ENCODE measurements at places on chromosomes 2 and 18.
A peak's percentile ranks its signal among the peaks of the same experiment; 100 is the strongest.

DNA sequence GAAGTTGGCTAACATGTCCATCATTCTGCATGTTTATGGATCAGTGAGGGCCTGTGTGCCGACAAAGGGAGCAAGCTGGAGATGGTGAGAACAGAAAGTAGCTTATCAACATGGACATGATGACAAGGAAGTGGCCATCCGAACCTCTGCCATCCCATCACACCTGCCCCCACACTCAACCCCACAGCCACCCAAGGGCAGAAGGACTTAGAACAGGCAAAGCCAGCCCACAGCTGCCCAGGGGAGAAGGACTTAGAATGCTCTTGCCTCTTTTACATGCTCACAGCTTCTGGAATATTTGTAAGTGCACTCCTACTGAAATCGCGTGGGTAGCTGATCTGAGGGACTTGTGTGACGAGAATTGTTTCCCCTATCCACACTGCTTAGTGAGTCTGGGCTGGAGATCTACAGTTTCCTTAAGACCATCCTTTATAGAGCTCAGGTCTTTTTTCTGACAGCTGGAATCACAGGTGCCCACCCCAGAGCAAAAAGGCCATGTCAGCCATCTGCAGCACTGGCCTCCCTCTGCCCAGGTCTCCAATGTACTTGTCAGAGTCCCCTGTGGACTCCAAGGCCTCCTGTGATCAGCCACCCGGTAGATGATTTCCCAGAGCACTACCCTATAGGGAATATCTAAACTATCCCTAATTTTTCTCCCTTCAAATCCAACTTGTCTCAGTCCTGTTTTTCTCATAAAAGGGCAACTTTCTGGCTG is 154.1 kb downstream of the SMAD7 start:
- no peak for DNase-seq

- DNase-seq: peak; percentile 80
Observed at GRCh38 chr2:227482638-227483340, 10.8 kb downstream of the AGFG1 start.

- DNase-seq: no peak
Observed at GRCh38 chr18:9869715-9870430, 15.9 kb upstream of the TXNDC2 start.

GRCh38 chr18:74766251-74766650 is 168.6 kb downstream of the ZNF407 start:
- no peak for DNase-seq

DNA sequence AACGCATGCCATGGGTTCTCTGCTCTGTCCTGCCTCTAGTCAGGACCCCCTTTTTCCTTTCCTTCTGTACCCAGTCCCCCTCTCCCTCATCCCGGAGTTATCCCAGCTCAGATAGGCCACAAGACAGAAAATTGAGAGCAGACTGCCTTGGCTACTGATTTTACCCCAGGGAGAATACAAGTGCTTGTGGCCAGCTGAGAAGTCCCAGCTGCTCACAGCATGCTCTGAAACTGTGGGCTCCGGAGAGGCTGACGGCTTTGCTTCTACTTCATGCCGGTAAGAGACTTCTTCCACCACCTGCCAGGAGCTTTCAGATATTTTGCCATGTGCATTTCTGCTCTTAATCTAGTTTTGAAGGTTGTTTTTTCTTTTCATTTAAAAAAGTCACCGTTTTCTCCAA is 20.0 kb upstream of the SIX2 start:
- DNase-seq: peak; percentile 70

DNA sequence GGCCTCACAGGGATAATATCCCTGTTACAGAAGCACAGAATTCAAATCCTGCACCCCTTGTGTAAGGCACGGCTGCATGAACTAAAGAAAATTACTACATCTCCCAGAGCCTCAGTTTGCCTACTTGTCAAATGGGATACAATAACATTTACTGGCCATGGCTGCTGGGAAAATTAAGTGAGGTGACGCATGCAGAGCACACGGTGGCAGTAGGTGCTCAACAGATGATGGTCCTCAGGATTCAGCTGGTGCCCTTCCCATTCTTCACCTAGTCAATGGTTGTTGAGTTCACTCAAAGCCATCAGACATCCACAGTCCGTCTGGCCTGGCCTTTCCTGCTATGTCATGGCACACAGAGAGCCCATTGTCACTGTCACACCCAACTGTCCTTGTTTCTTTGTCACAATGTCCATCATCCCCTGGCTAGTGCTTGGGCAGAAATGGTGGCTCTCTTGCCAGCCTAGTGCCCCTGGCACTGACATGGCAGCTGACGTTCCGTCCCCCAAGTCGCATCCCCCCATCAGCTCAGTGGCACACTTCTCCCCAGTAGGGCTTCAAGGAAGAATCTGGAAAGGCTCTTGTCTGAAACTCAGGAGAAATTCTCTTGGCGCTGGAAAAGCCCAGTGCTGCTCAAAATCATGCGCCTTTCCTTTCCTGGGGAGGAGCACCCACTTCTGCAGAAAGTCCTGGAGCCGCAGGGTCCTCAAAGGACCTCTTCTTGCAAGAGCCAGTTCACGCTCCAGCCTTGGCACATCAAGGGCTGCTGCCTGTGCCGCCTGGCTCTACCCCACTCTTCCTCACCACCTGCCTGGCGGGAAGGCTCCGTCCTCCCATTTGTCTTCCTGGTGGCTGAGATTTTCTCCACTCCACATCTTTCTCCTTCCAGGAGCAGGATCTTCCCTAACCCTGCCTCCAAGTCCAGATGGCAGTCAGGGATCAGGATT is 55.9 kb upstream of the SLC66A3 start:
- DNase-seq: no peak

DNA sequence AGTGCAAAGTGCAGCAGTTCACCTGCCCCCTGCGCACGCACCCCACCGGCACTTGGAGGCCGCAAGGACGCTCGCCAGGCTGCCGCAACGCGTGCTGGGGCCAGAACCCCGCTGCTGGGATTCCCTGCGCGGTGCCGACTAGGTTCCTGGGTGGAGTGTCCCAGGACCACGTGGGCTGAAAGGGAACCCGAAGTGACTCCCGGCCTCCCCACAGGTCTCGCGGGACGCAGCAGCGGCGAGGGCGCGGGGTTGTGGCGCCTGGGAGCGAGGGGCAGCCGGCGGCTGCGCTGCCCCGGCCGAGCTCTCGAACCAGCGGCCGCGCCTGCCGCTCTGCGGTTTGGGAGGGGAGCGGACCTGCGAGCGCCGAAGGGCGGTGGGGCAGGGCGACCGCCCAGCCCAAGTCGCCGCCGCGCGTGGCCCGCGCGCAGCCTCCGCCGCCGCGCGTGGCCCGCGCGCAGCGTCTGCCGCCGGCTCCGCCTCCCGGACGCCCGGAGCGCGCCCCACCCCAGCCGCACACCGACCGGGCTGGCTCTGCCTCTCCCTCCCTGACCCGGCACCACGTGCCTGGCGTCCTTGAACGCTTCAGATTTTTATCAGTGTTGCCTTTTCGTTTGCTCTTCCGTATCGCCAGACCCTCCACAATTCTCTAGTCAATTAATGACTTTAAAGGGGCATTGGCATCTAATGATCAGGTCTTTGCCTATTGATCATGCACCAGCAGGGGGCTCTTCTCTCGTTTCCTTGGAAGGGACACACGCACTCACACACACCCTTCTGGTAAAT is at the start of gene FTCDNL1:
FTCDNL1 (minus strand) TSS at position 475 of the 783 bp plus-strand sequence. CDS start 2,230 bp downstream, outside the sequence.
- DNase-seq: peak; percentile 74

DNA sequence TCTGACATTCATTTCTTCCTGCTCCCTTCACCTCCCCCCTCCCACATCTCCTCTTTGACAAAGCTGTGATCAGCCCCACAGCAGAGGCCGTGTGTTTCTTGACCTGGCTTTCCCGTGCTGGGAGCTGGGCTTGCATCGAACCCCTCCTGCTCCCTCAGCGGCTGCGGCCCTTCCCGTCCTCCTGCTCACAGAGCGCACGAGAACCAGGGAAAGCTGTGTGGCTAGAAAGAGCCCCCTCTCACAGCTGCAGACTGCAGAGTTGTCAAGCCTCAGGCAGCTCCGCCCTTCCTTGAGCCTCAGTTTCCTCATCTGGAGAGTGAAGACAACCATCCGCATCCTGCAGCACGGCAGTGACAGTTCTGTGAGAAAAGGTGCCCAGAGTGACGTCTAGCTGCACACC is 65.7 kb upstream of the GLI2 start:
- no peak for DNase-seq

DNA sequence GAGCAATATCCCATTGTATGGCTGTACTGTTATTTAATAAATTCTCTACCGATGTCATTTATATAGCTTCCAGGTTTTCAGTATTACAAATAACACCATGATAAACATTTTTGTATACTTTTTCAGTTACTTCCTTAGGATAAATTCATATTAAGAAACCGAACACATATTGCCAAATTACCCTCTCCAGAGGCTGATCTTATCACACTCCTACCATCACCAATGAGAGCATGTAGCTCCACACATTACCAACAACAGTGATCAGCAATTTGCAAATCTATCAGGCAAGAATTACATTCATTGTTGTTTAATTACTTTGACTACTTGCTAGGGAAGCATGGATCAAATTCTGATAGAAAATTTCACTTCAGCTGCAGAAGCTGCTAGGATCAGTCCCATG is 5.8 kb upstream of the NDUFV2 start:
- no peak for DNase-seq

GRCh38 chr2:237154082-237154638 is 68.5 kb downstream of the COPS8 start:
- peak; percentile 30 for DNase-seq

- no peak for DNase-seq
Observed at GRCh38 chr2:108215794-108216211, 24.0 kb upstream of the SULT1C3 start.

- peak; percentile 62 for DNase-seq
Observed at GRCh38 chr18:37572736-37573135, 7.1 kb upstream of the CELF4 start.

DNA sequence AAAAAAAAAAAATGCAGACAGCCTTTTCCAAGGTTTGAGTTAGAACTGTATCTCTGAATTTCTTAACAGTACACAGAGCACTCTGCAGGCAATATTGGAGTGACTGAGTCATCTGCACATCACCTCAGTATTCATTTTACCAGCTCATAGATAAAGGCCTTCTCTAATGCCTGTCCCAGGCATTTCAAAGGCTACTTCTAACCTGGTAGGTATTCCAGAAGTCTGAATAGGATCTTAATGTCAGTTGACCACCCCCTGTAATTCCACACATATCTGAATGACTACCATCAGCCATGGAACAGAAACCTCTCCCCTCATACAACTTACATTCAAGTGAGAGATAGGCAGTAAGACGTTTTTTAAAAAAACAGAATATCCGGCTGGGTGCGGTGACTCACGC is 9.0 kb downstream of the METTL21A start:
- DNase-seq: no peak

GRCh38 chr2:6977113-6977741 is 60.0 kb downstream of the RNF144A start:
- no peak for DNase-seq

- DNase-seq: no peak
Observed at GRCh38 chr2:84779781-84780180, 101.1 kb downstream of the TRABD2A start.
